ENCODE measurements at places on chromosomes 6 and 20. TPM values are rescaled to one million over a fixed set of nuclear protein-coding genes. Genes with fewer than 3 reads are reported as not detected.

UBD gene
- total RNA-seq = not detected

DNA sequence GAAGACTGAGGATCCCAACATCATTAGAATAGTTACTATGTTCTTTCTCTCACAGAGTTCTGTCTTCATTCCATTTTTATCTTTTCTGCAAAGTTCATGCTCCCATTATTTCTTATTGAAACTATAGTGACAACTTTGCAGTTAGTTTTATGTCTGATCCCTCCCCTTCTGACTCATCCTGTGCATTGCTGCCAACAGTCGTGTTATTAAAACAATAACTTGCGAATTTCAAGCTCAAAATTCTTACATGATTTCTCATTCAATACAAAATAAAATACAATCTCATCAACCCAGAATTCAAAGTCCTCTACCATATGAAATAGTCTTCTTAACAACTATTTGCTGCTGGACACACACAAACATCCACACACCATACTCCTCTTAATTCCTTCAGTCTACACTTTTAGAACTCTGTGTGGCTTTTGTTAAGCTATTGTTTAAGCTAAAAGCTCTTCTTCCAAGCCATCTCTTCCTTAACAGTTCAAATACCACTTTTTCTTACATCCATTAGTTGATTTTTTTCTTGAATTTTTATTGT, 261.4 kb upstream of the IRAK1BP1 start:
- no peaks in the 10 kb centered on the region for H3K4me1 ChIP-seq
- no peak for DNase-seq
- no peak overlapping the region for H3K27ac ChIP-seq
- H3K27me3 ChIP-seq = no peaks in the 10 kb centered on the region
- H3K36me3 ChIP-seq = no peaks in the 10 kb centered on the region
- H3K4me3 ChIP-seq = no peak overlapping the region

RRAGD gene
- total RNA-seq = 14.0 TPM

HEY2 gene
- total RNA-seq = 10.8 TPM

GRCh38 chr6:106918115-106918514, 56.4 kb downstream of the CD24 start:
- no peaks in the 10 kb centered on the region for H3K36me3 ChIP-seq
- no peak overlapping the region for H3K4me3 ChIP-seq
- H3K27me3 ChIP-seq = peaks cover 23% of the 10 kb centered on the region
- H3K27ac ChIP-seq = no peak overlapping the region
- no peak for DNase-seq
- H3K4me1 ChIP-seq = no peaks in the 10 kb centered on the region

DNA sequence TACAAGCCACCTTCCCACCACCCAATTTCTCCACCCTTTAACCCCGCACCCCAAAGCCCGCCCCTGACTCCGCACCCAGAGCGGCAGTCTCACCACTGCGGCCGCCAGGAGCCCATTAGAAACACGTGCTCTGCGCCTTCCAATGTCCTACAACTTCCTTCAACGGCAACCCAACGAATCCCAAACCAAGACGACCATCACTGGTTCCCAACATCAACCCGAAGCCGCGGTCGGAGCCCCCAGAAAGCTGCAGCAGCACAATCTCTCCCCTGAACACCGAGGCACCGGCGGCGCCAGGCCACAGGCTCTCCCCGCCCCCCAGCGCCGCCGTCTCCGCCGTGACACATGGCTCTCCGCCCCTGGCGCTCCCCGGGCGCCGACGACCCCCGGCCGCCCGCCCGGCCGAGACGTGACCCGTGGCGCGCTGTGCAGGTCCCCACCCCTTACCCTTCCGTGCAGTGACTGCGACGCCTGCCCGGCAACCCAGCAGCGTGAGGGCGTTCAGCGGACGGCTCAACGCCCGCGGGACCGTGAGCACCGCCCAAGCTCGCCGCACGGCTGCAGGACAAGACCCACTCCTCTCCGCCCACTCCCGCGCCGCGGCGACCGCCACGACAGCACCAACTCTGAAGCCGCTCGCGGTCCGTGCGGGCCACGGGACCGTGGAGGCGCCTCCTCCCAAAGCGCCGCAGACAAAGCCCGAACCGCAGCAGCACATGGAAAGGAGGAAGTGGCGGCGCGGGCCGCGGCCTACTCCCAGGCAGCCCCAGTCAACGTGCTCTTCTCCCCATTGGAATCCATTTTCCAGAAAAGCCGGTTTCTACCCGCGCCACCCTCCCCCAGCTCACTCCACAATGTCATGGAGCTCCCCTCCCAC, 551 bp downstream of the SYNCRIP start:
- H3K4me3 ChIP-seq = peak overlapping the region; percentile 94
- H3K27me3 ChIP-seq = no peaks in the 10 kb centered on the region
- peak overlapping the region; percentile 99 for H3K27ac ChIP-seq
- H3K36me3 ChIP-seq = peaks cover 37% of the 10 kb centered on the region
- peaks cover 57% of the 10 kb centered on the region for H3K4me1 ChIP-seq

CALHM6 gene
- total RNA-seq = 4.6 TPM

GRCh38 chr20:17024513-17025119, 202.2 kb upstream of the PCSK2 start:
- H3K36me3 ChIP-seq = no peaks in the 10 kb centered on the region
- no peak for DNase-seq
- H3K27me3 ChIP-seq = peaks cover 3% of the 10 kb centered on the region
- H3K27ac ChIP-seq = peak overlapping the region; percentile 2
